ENCODE measurements at places on chromosomes 16 and 17.

- DNase-seq, result no peak
Observed at GRCh38 chr16:69921127-69921526, 30.0 kb upstream of the CLEC18A start.

GRCh38 chr17:60396412-60396811 is 4.5 kb upstream of the USP32 start:
- DNase-seq, result no peak

DNA sequence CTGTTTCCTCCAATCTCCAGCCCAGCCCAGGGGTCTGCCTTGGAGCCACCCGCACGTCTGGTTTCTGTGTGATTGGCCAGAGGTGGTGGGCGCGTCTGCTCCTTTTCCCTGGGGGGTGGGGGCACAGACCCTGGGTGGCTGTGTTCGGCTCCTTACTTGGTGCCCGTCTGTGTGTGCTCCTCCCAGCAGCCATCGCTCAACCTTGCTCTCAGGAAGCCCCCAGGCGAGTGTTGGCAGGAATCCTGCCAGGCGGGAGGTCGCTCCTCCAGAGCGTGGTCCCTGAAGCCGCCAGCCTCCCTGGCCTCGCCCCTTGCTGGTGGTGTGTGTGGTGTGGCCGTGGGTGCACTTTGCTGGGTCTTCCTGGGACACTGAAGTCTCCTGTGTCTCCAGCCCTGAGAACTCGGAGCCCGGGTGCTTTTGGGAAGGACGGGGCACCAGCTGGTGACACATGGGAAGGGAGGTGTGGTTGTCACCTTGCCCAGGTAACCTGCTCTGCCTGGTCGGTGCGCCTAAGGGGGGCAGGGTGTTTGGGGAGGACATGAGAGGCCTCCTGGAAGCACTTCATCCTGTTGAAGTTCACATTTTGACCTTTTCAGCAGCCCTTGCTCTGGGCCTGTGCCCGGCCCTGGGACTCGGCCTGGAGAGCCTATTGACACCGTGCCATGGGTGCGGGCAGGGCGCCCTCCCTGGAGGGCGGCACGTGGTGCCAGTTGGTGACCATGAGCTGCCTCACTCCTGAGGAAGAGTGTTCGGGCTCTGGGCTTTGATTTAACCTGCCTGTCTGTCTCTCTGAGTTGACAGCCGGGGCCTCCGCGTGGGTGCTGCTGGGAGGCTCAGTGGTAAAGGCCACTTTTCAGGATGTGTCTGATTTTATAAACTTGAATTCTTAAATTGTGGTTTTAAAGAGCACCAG is 49.0 kb upstream of the ZNF750 start:
- DNase-seq, result peak; percentile 72

- peak; percentile 92 for DNase-seq
Observed at GRCh38 chr17:77429969-77430752, 289.4 kb downstream of the SEC14L1 start.

DNA sequence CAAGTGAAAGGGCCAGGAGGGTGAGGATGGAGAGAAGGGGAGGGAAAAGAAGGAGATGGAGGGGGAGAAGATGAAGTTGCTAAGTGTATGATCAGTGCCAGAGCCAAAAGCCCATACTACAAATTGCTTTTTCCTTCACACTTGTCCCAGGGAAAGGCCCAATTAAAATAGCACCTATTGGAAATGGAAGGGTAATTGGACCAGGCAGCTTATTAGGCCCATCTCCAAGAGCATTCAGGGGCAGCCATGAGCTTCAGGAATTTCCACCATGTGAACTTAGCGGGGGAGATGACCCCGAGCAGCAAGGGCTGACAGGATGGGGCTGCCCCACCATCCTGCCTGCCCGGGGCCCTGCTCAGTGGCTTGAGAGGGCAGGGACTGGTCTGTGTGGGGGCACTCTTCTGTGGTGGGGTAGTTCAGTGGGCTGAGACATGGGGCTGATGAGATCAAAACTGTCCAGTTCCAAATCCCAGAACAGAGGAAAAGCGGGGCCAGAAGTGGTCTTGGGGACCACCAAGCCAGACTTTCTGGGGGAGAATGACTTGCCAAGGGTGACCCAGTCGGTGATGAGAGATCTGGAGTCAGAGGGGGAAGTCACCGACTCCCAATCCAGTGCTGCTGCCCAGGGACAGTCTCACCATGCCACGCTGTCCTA is 27.5 kb downstream of the GOSR2 start:
- DNase-seq, result no peak

GRCh38 chr16:17435318-17435717 is 35.4 kb downstream of the XYLT1 start:
- DNase-seq, result no peak

GRCh38 chr17:74827800-74828199 is 31.9 kb downstream of the GRIN2C start:
- DNase-seq, result no peak

GRCh38 chr17:19348081-19348650 is 14.4 kb downstream of the B9D1 start:
- no peak for DNase-seq

DNA sequence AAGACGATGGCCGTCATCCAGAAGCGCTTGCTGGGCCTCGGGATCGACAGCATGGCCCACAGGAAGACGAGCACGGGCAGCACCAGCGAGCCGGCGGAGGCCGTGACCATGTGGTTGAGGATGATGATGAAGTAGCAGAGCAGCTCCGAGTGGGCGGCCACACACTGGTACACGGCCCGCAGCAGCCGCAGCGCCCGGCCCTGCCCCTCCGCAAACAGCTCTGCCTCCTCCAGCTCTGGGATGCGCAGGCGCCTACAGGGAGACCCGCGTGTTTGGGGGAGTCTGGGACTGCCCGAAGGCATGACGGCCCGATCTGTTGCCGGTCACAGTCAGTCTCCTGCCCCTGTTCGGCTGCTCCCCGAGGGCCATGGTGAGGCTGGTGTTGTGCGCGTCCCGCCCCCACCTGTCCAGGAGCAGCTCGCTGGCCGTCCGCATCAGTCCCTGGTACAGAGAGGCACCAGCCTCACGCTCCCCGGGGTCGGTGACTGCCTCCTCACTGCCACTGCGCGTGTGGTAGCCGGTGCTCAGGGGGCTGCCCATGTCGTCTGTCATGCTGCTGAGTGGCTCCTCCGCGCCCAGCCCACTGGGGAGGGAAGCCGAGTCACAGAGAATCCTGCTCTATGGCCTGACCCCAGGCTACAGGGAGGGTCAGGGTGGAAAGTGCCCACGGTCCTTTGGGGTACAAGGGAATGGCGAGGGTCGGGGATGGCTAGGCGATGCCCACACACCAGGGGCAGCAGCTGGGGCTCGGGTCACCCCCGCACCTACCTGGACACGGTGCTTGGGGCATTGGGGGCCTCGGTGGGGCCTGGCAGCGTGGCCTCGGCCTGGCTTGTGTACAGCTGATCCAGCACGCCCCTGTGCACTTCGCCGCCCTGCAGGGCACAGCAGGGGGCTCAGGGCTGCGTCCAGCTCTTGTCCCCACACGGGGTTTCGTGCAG is 15.8 kb downstream of the CTU2 start:
- DNase-seq, result no peak

GRCh38 chr16:78705694-78706093 is 606.2 kb downstream of the WWOX start:
- no peak for DNase-seq

DNA sequence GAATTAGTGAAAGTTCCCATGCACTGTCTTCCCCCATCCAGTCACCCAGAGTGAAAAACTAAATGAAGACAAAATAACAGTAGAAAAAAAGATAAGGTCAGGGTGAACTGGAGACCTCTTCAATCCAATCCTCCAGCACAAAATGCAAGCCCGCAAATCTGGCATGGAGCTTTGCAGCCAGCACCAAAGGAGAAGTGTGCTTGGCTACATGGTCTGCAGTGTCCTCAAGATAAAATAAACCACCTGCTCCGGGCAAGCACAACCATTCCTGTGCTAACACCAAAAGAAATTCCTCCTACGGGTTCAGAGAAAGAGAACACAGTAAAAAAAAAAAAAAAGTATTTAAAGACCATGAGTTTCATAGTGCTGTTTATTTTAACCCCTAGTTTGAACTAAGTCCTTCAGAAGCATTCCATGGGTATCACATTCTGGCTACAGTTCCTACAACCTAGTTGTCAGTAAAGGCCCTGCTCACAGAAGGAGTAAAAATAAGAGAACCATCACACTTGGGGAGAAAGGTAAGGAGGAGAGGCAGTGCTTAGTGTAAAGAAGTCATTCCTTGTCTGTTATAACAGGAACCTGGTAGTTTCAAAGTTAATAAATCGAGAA is 109.1 kb downstream of the GAS7 start:
- no peak for DNase-seq

- no peak for DNase-seq
Observed at GRCh38 chr16:68283801-68284598, 19.7 kb downstream of the SLC7A6 start.

DNA sequence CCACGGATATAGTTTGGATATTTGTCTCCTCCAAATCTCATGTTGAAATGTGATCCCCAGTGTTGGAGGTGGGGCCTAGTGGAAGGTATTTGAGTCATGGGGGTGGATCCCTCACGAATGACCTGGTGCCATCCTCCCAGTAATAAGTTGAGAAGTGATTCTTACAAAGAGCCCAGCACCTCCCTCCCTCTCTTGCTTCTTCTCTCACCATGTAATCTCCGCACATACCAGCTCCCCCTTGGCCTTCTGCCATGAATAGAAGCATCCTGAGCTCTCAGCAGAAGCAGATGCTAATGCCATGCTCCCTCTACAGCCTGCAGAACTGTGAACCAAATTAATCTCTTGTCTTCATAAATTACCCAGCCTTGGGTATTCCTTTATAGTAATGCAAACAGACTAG is 41.9 kb upstream of the RBBP6 start:
- no peak for DNase-seq

DNA sequence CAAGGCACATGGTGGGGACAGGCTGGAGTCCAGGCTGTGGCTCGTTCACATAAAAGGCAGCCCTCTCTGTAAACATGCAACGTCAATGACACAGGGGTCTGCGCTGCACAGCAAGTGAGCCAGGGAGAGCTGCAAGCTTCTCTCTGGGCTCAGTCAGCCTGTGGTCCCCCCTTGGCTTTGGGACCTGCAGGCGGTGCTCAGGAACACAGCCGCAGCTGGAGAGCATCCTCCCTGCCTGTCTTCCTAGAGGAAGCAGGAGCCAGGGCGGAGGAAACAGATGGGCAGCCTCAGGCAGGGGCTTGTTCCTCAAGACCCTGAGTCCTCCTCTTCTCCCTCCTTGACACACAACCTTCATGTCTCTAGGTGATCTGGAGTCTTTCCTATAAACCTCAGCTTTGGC is 228.0 kb downstream of the C16orf78 start:
- peak; percentile 31 for DNase-seq

DNA sequence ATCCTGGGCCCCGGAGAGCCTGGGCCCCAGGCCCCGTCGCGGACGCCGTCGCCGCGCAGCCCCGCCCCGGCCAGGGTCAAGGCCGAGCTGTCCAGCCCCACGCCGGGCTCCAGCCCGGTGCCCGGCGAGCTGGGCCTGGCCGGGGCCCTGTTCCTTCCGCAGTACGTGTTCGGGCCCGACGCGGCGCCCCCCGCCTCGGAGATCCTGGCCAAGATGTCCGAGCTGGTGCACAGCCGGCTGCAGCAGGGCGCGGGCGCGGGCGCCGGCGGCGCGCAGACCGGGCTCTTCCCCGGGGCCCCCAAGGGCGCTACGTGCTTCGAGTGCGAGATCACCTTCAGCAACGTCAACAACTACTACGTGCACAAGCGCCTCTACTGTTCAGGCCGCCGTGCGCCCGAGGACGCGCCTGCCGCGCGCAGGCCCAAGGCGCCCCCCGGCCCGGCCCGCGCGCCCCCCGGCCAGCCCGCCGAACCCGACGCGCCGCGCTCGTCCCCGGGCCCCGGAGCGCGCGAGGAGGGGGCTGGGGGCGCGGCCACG is 36.8 kb upstream of the ZC3H18 start:
- DNase-seq, result no peak

GRCh38 chr17:17364338-17364667 is 61.1 kb downstream of the NT5M start:
- DNase-seq, result no peak

DNA sequence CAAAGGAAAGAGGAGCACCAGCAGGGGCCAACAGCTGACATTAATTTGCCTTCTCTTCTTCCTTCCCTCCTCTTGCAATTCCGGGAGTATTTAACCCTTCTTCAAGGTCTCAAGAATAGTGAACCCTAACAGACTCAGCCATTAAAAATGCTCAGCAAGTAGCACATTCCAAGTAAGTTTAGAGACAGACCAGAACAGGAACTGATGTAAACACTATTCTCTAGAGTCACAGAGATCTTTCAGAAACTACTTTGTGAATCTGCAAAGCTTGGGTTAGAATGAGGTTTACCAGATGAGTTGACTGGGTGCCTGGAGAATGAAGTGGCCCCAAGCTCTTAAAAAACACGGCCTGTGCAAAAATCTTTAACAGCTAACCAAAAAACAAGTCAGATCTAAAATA is 50.9 kb downstream of the TEX2 start:
- no peak for DNase-seq

DNA sequence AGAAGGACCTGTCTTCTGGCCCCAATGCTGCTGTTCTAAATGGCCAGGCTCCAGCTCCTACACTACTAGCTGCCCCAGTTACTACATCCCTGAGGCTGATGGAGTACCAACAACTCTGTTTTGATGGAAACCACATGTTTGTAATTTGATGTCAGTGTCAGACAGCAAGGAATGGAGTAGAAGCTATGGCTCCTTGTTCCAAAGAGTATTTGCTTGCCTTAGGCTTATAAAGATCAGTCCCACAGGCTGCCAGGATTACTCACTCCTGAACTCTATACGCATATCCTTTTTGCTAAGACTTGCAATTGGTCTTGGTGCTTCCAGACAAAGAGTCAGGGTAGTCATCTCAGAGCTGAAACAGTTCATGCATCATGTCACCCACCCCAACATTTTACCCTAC is 139.6 kb downstream of the HS3ST3A1 start:
- no peak for DNase-seq

DNA sequence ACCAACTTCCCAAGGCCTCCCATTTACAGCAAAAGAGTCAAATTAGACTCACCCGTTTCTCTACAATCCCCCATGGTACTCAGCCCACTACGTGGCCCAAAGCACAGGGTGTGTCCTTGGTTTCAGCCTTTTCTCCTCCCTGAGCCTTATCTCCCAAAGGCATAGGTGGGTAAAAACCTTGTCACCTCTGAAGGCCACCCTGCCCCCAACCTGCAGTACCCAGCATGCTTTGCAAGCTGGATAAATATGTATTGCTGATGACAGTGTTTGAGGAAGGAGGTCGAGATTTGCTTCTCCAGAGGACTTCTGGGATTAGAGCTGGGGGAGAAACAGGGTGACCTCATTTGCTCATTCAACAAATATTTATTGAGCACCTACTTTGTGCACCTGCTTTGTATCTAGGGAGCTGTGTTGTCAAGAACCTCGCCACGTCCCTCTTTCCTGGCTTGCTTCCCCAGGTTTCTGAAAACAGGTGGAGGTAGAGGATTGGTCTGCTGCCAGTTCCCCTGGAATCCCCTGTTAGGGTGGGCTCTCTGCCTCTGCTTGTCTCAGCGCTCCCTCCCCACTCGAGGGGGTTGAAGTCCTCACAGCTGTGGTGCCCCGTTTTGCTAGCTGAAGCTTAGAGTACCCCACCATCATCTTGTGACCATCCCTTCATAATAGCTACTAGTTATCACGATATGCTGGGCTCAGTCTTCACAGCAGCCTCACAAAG is 3.0 kb downstream of the LASP1 start:
- DNase-seq, result no peak

GRCh38 chr16:85733155-85733838 is 17.6 kb downstream of the C16orf74 start:
- DNase-seq, result no peak

GRCh38 chr17:56506349-56506748 is 87.2 kb upstream of the NOG start:
- no peak for DNase-seq
